Fibroblast of skin of scalp (primary cell): ENCODE measurements at places on chromosomes 3 and 15.

- DNase-seq: no peak
These were observed 36.6 kb downstream of the MKRN2 start for GRCh38 chr3:12593473-12593872.

DNA sequence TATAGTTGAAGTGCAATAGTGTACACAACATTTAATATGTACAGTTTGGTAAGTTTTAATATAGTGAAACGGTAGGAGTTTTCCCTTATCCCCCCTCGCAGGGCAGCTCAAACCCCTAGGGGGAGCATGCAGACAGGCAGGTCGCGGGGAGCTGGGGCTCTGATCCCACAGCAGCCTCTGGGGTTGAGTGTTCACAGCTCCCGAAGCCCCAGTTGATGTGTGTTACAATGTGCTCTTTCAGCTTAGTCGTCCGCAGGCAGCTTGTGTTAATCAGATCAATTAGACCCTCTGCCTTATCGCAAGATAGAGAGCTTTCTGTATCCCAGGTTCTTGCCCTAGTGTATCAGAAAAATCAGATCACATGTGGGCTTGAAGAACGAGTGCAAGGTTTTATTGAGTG, 143.1 kb upstream of the CHRNA7 start:
- no peak for DNase-seq

GRCh38 chr3:50550079-50550736, 17.3 kb downstream of the C3orf18 start:
- peak; percentile 37 for DNase-seq

- DNase-seq: no peak
These were observed 392.3 kb upstream of the GRM7 start for GRCh38 chr3:6468589-6468988.

DNA sequence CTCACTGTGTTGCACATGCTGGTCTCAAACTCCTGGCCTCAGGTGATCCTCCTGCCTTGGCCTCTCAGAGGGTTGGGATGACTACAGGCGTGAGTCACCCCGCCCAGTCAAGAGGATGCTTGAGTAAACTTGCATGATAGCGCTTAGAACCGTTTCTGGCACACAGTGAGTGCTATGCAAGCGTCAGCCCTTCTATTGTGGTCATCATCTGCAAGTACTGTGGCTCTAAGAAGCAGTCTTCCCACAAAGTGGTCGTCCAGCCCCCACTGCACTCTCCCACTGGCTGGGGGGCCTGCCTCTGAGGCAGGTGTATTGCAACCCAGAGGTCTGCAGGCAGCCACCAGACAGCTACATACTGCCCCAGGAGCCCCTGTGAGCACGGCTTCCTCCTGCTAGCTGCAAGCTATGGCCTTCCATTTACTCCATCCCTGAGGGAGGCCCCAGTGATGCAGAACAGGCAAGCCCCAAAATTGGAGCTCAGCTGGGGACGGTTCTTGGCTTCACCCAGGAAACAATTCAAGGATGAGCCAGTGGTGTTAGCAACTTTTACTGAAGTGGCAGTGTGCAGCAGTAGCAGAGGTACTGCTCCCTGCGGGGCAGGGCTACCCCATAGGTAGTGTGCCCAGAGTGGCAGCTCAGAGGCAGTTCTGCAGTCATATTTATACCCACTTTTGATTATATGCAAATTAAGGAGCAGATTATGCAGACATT, 95.4 kb downstream of the LSM3 start:
- DNase-seq: no peak

- no peak for DNase-seq
These were observed 262.9 kb downstream of the IL5RA start for GRCh38 chr3:2847062-2847841.

GRCh38 chr3:37229740-37230139, 55.4 kb upstream of the LRRFIP2 start:
- DNase-seq: no peak

- no peak for DNase-seq
These were observed 76.8 kb downstream of the CPNE4 start for GRCh38 chr3:131957980-131958379.

- no peak for DNase-seq
These were observed 186.6 kb downstream of the UBE2E2 start for GRCh38 chr3:23389686-23390085.

GRCh38 chr15:57035664-57036063, 117.2 kb downstream of the TCF12 start:
- DNase-seq: no peak

DNA sequence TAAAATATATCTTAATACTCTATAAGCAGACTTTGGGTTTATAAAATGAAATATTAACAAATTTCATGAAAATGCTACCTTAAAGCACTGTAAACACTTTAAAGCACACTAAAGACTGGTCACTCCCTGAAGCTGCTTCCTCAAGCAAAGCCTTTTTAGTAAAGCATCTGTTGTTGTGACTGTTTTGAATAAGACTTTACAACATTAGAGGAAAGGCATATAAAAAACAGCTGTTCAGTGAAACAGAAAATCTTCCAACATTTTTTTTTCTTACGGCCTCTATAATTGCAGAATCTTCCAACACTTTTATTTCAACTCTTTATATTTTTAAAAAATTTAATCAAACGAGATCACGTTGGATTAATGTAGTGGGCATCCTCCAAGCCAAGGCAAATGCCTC, 48.1 kb downstream of the GRK7 start:
- DNase-seq: no peak

DNA sequence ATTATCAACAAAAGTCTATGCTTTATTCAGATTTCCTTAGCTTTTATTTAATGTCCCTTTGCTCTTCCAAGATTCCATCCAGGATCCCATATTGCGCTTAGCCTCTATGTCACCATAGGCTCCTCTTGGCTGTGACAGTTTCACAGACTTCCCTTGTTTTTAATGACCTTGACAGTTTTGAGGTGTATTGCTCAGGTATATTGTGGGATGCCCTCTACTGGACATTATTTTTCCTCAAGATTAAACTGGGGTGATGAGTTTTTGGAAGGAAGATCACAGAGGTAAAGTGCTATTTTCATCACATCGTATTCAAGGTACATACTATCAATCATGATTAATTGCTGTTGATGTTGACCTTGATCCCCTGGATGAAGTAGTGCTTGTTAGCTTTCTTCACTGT, 99.1 kb upstream of the SMAD3 start:
- DNase-seq: no peak

DNA sequence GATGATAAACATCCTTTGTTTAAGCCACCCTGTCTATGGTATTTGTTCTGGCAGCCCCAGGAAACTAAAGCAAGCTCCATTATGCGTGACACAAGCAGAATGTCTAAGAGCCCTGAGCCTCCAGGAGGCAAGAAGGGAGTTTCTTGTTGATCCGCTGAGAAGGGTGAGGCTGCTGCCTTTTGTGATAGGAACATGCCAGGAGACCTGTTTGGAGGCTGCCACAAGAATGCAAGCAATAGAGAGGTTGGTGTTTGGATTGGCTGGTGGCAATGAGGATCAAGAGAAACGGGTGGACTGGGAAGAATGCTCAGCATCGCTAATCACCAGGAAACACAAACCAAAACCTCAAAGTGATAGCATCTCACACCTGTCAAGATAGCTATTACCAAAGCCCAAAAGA, 104.8 kb downstream of the ASB7 start:
- no peak for DNase-seq

- DNase-seq: no peak
These were observed 559 bp upstream of the LRRN1 start for GRCh38 chr3:3798631-3799113.

GRCh38 chr3:141355242-141355641, 13.1 kb upstream of the ZBTB38 start:
- DNase-seq: no peak
